Heart left ventricle (tissue), 16 donors: ENCODE measurements at places on chromosomes 7 and 10. TPM values are rescaled to one million over a fixed set of nuclear protein-coding genes. Genes with fewer than 3 reads are reported as not detected.

- no peak for DNase-seq
These were observed 399.8 kb downstream of the HTR7 start for GRCh38 chr10:90458054-90458453.

- no peak for DNase-seq
These were observed 39.7 kb upstream of the STEAP4 start for GRCh38 chr7:88346357-88346756.

KCNH2 gene
- polyA plus RNA-seq, result 59.8 TPM

DNA sequence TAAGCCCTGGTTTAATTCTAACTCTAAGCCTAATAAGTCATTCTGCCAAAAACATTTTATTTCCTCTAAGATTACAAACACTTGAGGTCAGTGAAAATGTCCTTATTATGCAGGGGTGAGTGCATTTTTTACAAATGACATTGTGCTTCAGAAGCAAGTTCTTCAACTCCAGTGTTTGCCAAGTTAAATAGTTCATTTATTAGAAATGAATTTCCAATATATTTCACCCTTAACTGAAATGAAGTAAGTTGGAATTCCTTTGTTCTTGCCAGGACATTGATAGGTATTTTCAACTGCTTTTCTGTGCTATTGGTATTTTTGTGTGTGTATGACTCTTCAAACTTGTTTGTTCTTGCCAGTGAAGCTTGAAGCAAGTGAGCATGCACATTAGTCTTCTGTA lies 89.5 kb upstream of the CCDC6 start:
- DNase-seq, result no peak

- DNase-seq, result no peak
These were observed 98.5 kb downstream of the POLR1F start for GRCh38 chr7:19610194-19610943.

LMTK2 gene
- polyA plus RNA-seq, result 6.3 TPM
